ENCODE measurements at places on chromosomes 6 and 20.

DNA sequence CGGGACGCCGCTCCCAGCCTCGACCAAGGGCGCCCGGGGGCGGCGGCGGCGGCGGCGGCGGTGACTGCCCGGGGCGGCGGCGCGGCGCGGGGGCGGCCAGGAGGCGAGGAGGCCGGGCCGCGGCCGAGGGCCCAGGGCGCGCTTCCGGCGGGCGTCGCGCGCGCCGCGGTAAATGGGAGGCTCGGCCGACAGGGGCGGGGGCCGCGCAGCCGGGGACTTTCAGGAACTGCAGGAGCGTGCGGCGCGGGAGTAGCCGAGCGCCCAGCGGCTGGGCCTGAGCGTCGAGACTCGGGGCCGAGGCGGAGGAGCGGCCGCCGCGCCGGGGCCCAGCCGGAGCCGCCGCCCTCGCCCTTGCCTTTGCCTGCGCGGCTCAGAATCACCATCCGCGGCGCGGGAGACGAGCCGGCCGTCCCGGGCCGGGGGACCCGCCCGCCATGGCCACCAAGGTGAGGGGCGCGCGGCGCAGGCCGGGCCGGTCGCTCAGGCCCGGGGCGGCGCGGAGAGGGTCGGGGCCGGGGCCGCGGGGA is at the start of gene SNX9:
Gene SNX9, plus strand, starts transcription at position 246 of the 527 bp plus-strand sequence. Its CDS starts 189 bp downstream, at position 435.
- DNase-seq, result peak; percentile 91

GRCh38 chr6:145457556-145457955 is 277.8 kb downstream of the EPM2A start:
- DNase-seq, result no peak

DNA sequence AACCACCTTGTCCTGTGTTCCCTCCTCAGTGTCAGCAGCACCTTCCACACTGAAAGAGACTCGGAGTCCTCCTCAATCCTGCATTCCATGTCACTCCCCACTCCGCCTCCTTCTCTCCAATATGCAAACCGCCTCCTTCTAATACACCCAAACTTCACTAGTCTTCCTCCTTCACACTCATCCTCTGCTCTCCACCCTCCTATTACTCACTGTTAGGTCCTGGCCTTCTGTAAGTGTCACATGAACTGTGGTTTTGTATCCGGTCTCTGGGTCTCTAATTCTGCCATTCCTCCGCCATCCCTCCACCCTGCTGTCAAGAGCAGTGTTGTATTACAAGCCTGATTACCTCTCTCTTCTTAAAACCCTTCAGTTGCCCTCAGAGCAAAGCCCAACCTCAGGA is 200.5 kb upstream of the CDYL start:
- DNase-seq, result no peak

GRCh38 chr6:148738946-148739821 is 7.6 kb upstream of the UST start:
- no peak for DNase-seq

GRCh38 chr6:133241901-133242636 is 912 bp downstream of the EYA4 start:
- no peak for DNase-seq

DNA sequence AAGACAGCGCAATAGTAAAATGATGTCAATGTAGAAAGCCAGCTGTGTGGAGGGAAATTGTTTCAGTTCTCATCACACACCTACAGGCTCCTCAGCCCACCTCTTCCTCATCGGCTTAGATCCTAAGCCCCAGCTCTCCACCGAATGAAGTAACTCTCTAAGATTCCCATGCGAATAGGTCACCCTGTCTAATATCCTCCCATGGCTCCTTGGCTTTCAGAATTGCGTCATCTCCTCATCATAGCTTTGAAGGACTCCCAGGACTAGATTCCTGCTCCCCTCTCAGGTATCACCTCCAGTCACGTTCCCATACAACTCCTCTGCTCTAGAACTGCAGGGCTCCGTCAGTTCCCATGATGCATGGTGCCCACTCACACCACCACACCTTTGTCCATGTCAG is 16.2 kb upstream of the SLC22A16 start:
- no peak for DNase-seq

DNA sequence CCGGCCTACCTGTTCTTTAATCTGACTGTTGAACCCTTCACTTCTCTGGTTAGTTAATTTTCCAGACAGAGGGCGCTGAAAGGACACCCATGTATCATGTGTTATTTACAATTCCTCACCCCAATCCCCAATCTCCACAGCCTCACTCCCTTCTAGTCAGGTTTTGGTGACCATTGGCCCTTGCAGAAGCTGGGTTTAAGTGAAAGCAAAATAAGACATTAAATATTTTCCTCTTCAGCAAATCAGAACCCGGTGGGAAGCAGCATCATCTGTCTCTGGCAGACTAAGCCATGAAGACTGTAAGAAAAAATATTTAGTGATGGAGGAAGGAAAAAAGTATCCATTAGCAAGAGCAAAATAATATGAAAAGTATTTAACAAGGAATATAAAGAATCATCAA is 9.4 kb upstream of the HLA-DQA1 start:
- peak; percentile 30 for DNase-seq

GRCh38 chr6:45661661-45662060 is 283.9 kb upstream of the SUPT3H start:
- no peak for DNase-seq

GRCh38 chr20:44532259-44532980 is 10.6 kb upstream of the SERINC3 start:
- DNase-seq, result no peak

DNA sequence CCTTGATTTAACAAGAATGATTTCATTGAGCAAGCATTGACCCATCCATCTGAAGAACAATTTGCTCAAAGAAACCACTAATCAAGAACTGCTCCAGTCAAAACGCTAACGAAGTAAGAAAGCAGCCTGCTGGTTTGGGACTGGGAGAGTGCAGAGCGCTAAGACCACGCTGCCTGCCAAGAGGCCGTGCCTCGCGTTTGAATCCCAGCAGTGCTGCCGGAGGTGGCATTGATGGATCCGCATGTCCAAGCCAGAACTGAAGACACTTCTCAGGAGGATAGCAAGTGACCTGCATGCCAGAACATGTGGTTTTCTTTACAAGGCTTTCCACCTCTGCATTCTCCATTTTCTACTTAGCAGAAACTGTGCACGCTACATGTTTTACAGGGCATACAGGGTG is 105.2 kb upstream of the FOXC1 start:
- DNase-seq, result no peak

DNA sequence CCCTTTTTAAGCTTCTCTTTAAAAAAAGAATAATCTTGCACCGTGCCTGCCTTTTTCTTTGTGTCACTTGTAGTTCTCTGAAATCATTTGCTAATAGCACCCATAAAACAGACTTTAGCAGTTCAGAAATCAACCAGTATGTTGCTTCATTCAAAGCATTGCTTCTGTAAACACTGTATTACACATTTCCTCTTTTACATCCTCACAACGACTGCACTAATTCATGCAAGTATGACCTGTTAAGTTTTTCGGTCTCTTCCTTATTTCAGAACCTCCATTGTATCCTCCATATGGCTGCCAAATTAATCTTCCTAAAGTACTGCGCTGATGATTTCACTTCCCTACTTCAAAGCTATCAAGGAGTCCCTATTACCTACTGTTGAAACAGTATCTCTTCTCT is 142.9 kb upstream of the RNF217 start:
- DNase-seq, result no peak

GRCh38 chr6:11011787-11012234 is 32.3 kb downstream of the ELOVL2 start:
- peak; percentile 33 for DNase-seq

- no peak for DNase-seq
Observed at GRCh38 chr6:109076377-109076776, 18.3 kb downstream of the SESN1 start.

DNA sequence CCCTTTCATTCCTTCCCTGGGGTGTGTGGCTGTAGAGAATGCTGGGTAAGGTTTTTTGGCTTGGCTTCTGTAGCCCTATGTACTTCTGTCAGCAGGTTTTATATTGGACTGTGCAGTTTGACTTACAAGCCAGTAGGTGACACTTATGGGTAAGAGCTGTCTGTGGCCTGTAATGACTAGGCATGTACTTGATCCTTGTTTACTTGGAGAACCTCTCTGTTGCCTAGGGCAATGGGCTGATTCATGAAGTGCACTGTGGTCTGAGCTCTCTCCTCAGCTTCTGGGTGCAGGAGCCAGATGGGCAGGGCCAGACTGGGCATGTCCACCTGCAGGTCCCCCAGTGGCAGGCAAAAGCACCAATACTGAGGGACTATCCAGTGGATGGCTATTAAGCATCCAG is 544.6 kb downstream of the ADGRB3 start:
- DNase-seq, result no peak

DNA sequence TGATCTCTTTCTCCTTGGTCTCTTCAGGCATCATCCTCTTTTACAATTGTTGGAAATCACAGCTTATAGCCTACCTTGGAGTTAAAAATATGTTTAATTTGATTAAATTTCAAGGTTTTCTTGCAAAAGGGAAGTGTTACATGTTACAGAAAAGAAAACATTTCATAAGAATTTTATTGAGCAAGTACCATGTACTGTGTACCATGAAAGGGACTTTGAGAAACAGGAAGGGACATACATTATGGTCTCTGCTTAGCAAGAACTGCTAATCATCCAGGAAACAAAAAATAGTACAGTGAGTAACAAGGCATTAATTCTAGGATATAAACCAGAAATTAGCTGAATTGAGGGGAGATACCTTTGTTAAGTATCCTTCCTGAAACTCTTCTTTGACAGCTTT is 145.3 kb upstream of the SPACA1 start:
- no peak for DNase-seq

- no peak for DNase-seq
Observed at GRCh38 chr6:142966294-142966693, 21.3 kb upstream of the HIVEP2 start.

GRCh38 chr6:36463676-36464075 is 20.9 kb downstream of the KCTD20 start:
- no peak for DNase-seq

GRCh38 chr6:93896081-93896480 is 476.7 kb upstream of the EPHA7 start:
- no peak for DNase-seq

DNA sequence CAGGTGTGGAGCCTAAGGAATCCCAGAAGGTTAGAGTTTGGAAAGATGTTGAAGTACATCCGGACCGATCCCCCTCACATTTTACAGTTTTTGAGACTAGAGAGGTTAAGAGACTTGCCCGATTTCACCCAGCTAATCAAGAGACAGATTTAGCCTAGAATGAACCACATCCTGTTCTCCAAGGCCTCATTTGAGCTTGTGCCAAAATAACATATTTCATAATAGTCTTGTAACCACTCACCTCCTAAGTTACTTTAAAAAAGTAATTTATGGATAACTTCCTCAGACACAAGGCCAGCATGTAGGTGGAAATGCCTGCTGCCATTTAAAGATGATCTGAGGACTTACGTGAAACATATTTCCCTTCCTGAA is 39.8 kb upstream of the ARHGAP18 start:
- no peak for DNase-seq

DNA sequence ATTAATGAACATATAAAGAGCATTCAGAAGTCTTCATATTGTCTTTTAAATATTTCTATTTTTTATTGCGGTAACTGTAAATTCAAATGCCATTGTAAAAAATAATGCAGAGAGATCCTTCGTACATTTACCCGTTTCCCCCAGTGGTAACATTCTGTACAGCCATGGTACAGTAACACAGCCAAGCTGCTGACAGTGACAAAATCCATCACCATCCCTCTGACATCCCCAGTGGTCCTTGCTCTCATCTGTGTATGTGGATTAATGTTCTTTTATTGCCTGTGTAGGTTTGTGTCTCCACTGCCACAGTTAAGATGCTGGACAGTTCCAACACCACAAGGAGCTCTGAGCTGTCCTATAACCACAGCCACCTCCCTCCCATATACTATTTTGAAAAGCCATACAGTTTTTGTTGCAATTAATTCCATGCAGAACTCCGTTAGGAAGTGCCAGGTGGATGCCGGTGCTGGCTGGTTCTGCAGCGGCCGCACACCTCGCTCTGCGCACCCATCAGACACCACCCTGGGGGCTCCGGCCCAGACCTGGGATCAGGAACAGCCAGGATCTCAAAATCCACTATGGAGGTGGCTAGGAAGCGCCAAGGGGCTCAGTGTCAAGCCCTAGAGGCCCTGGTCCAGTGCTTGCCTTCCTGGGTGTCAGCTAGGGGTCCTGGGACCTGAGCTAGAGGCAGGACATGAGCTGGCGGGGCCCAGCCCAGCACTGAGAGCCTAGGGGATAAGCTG is 93.1 kb upstream of the PMEPA1 start:
- no peak for DNase-seq

GRCh38 chr20:17948442-17948841 is 20.2 kb downstream of the SNX5 start:
- no peak for DNase-seq

DNA sequence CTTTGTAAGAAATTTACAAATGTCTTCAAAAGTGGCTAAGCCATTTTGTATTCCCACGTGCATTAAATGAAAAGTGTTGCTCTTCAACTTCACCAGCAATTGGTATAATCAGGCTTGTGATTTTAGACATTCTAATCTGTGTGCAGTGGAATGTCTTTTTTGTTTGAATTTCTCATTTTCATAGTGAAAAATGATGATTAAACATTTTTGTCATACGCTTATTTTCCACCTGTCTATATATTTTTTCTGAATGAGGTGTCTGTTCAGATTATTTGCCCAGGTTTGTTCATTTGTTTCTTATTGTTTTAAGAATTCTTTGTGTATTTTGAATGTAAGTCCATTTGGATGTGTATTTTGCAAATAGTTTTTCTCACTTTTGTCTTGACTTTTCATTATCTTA is 558.1 kb downstream of the TENT5A start:
- no peak for DNase-seq

DNA sequence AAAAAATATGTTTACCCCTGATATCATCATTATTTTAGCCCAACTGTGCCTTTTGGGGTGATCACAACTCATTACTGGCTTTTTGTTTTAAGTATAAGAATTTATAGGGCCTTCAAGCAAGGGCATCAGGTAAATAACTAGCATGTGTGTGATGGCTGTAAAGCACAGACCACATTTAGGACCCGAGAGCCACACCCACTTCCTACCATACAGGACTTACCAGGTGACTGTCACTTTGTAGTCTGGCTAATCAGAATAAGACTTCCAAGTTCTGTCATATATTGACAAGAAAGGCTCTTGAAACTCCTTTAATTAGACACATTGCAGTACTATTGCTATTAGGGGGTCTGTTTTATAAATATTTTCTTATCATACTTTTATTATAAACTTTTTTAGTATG is 31.1 kb downstream of the TMEM242 start:
- DNase-seq, result no peak

DNA sequence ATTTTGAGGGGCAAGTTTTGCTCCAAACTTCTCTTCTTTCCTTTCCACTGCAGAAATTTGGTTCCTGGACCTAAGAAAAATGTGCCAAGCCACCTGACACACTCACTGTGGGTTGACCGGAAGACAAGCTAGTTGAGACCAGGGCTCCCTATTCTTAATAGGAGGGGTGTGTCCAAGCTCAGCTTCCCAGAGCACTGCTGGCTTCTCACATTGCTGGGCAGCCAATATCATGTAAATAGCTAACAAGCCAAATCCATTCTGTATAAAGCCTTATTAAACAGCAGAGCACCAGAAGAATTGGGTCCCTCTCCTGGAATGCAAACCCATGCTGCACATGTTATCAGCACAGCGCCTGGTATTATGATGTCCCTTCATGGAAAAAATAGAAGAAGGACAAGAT is 17.0 kb upstream of the SAMD3 start:
- no peak for DNase-seq
